ENCODE measurements at places on chromosomes 4 and X.

GRCh38 chr4:181225616-181226261, 1017.5 kb upstream of the TENM3 start:
- DNase-seq = no peak

- no peak for DNase-seq
Measured at GRCh38 chrX:38898261-38898660, 97.0 kb downstream of the MID1IP1 start.

GRCh38 chr4:98510757-98511517, 147.5 kb downstream of the TSPAN5 start:
- DNase-seq = no peak

GRCh38 chr4:47075262-47075661, 43.9 kb downstream of the GABRB1 start:
- no peak for DNase-seq

DNA sequence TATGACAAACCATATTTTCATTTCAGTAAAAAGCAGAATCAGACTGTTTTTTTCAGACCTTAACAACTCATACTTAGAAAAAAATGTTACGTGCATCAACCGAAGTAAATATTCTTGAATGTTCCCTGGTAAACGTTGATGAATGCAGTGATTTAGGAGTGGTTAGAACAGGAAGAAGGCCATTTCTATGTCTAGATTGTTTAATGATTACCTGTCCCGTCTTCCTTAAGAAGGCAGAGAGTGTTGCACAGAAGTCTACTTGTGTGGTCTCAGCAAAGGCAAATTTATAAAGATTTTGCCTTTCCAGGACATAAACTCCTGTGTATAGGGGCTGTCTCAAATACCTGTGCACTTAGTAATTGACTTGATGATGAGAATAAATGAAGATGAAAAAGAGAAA, 134.5 kb downstream of the MGST2 start:
- DNase-seq = no peak
